ENCODE measurements at places on chromosomes 4 and X.

- DNase-seq, result no peak
Measured at GRCh38 chr4:7774301-7775294, 165.1 kb downstream of the AFAP1 start.

DNA sequence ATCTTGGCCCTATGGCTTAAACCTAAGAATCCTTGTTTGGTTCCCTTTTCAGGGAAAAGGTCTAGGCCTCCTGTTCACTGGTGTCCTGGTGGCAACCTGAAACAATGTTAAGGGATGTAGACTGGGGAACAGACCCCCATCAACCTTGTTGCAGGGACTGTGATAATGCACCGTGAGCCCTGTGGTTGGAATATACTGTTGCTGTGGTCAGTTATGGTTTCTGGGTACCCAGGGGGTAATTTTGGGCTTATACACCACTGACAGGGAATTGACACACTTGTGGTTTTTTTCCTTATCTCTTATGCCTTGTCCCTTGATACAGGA lies 64.0 kb upstream of the WDR1 start:
- no peak for DNase-seq

GRCh38 chr4:10117359-10118047 lies 904 bp upstream of the WDR1 start:
- peak; percentile 54 for DNase-seq

DNA sequence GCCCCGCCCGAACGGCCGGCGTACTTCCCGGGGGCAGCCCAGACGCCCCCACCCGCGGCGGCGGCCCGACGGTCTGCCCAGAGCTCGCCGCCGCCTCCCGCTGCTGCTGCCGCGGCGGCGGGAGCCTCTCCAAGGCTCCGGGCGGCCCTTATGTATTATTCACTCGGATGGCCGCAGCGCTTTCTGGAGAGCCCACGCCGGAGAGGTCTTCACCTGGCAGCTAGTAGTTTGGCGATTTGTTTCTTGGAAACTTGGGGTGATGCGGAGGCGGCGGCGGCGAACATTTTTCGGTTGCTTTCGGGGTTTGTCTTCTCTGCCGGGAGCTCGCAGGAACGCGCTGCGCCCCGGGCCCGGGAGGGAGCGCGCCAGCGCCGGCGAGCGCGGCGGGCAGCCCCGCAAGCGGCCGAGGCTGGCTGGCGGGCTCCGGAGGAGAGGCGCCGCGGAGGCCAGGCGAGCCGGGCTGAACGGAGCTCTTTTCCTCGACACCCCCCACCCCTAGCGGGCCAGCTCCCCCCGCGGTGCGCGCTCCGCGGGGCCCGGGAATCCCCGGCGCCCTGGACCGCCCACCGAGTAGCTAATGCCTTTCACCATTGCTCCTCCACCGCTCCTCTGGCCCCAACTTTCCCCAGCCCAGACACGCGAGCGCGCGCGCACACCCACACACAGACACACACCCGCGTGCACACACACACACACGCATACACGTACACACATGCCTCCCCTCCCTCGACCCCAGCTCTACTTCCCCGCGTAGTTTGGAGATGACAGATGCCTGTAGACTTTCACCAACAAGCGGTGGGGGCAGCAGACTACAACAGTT lies 113.5 kb downstream of the DHX15 start:
- peak; percentile 51 for DNase-seq

DNA sequence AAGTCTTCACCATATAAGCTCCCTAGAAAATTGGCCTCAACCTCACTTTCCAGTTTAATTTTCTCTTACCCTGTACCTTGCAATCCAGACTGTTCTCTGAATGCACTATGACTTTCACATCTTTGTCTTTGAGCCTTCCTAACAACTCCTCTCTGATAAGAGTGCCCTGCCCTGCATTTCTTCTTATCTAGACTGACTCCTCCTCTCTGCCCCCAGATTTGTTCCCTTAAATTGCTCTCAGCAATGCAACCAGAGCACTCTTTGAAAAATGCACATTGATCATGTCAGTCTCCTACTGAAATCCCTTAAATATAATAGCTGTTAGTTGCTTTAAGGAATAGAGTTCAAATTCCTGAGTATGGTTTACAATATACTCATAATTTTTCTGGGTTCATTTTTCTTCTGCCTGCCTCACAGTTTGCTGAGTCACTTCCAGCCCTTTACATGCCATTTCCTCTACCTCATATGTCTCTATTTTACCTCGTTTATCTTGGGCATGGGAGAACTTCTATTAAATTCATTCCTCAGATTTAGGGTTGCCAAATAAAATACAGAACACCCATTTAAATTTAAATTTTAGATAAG lies 582.7 kb upstream of the AADAT start:
- no peak for DNase-seq

DNA sequence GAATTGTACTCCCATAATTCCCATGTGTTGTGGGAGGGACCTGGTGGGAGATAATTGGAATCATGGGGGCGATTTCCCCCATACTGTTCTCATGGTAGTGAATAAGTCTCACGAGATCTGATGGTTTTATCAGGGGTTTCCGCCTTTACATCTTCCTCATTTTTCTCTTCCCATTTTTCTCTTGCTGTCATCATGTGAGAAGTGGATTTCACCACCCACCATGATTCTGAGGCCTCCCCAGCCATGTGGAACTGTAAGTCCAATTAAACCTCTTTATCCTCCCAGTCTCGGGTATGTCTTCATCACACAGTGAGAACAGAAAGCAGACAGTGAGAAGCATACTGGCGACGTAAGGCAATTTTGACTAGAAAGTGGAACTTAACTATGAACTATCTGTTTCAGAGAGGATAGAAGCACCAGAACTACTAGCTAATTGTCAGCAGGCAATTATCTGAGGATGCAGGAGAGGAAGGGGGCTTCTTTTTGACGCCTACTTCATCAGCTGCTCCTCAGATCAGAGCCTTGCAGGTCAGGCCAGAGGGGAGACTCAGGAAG lies 8.5 kb upstream of the GPR50 start:
- DNase-seq, result no peak

DNA sequence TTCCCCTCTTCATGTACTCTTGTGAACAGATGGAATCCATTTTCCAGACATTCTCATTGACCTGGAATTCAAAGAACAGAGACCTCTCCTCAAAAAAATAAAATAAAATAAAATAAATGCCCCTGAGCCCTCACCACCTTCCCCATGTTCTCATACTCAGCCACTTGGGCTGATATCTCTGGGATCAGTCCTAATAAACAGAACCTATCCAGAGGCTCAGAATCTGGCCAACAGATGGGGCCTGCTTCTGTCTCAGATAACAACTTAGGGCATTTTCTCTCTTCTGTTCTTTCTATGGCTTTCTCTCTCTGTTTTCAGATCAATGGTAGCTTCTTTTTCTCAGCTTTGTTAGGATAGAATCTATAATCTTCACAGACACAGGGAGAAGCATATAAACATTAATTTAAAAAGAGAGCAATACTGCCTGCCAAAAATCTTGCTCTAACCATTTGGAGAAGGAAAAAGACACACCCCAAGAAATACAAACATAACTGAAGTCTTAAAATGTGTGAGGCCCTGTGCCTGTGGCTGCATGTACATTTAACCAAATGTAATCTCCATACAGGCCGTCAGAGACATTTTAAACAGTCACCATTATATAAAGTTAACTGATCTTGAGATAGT lies 907.1 kb downstream of the FAT4 start:
- no peak for DNase-seq

- no peak for DNase-seq
Measured at GRCh38 chr4:41456559-41457101, 81.3 kb upstream of the LIMCH1 start.

DNA sequence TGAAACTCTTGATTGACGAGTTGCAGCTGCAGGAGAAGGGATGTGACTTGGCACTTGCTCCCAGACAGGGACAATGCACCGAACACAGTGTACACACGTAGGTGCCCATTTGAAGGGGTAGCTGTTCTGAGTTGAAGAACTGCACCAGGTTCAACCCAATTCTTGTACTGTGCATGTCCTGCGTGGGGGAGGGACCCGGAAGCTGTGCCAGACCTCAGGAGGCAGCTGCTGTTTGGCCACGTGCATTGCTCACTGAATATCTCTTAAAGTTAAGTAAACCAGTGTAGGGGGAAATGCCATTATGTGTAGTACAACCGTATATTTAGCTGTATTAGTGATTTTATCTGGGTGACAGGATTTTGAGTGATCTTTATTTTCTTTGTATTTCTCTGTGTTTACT lies 12.0 kb upstream of the RBBP7 start:
- no peak for DNase-seq

- peak; percentile 15 for DNase-seq
Measured at GRCh38 chrX:71253253-71254091, 468 bp downstream of the ZMYM3 start.

GRCh38 chr4:29861307-29861706 lies 858.9 kb upstream of the PCDH7 start:
- DNase-seq, result no peak

DNA sequence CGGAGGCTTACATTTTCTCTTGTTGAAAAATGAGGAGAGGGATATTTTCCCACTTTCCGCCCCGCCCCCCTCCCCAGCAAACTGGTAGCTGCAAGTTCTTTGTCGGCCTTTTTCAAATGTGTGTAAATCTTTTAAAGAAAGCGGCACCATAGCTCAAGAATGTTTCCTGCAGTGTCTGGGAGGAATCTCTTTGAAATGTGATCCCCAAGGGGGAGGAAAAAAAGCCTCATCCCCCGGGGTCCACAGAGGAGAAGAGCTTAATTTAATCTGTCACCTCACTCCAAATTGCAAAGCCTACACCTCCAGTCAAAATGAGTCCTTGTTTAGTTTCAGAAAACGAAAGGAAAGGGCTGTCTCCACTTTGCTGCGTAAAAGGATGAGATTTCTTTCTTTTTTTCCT lies 34.8 kb downstream of the ASMT start:
- no peak for DNase-seq

- no peak for DNase-seq
Measured at GRCh38 chrX:121598356-121598755, 550.9 kb downstream of the GLUD2 start.

DNA sequence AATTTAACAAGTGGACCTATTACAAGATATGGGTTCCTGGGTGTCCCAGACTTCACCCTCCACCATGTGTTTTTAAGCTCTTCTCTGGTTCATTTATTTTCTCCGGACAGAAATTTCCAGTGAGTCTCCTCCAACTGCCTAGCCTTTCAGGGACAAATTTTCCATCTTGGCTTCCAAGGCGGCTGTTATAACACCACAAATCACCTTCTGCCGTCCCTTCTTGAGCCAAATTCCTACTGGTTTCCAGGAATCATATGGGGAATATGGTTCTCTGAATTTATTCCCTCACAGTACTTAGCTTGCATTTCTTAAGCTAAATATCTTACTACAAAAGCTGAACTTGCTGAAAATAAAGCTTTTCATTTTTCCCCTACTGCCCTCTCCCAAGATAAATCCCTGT lies 18.8 kb downstream of the NEXMIF start:
- DNase-seq, result no peak

DNA sequence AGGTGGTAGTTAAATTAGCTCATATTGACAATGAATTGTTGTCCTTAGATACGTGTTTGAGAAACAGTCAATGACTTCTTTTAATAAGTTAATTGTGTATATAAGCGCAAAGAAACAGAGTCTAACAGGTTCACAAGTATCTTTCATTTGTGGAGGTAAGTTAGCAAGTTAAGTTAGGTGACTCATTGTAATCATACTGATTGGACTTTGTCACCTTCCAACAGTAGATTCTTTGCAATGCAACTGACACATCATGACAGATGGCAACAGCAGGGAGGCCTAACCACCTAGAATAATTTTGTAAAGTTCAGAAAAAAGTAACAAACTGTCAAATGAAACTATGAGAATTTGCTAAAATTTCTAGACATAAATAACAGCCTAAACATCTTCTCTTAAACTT lies 207.6 kb upstream of the PITX2 start:
- no peak for DNase-seq

Measured in activated CD4-positive, alpha-beta T cell treated with anti-CD3 and anti-CD28 coated beads for 4 hours (primary cell).